Activated CD8-positive, alpha-beta T cell treated with anti-CD3 and anti-CD28 coated beads, Interleukin-2, amount 10 ng/mL, durations not matched to agents 7 days and 5 days (primary cell): ENCODE measurements at places on chromosomes 6 and 20. TPM values are rescaled to one million over a fixed set of nuclear protein-coding genes. Genes with fewer than 3 reads are reported as not detected.
A peak's percentile ranks its signal among the peaks of the same experiment; 100 is the strongest.

COL21A1 gene
- not detected for total RNA-seq

GRM1 gene
- total RNA-seq = not detected

RNF144B gene
- 1.9 TPM for total RNA-seq

SRMS gene
- not detected for total RNA-seq

DNA sequence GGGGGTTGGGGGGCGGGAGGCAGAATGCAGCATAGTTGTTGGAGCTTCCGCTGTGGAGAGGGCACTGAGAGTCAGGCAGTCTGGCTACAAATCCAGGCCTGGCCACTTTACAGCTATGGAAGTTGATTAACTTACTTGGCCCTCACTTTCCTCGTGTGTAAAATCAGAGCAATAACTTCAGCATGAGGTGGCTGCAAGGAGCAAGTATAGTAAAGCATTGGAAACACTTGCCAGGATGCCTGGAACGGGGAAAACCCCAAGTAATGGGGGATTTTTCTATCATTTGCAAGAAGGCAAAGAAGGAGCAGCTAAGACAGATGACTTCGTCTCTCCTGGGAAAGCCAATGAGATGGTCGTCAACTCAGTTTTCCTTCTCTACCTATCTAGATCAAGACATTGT is 35.8 kb downstream of the AGPAT4 start:
- no peak overlapping the region for H3K4me3 ChIP-seq
- no peak overlapping the region for H3K27ac ChIP-seq
- peaks cover 1% of the 10 kb centered on the region for H3K4me1 ChIP-seq
- H3K36me3 ChIP-seq = no peaks in the 10 kb centered on the region

DNA sequence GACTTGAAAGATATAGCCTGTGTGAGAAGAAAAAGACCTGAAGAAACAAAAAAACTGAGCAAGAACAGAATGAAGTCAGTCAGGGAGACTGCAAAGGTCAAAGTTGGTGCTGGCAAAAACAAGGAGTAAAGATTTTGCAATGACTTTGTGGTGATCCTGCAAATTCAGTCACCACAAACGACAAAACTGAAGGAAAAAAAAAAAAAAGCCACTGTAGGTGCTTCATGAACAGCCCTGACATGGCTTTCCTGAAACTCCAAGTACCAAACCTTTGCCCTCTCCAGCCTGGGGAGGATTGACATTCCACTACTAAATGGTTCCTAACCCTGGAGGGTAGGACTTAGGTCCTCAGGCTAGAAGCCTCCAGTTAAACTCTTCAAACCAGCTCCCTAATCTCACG is 114.7 kb upstream of the BEND3 start:
- H3K36me3 ChIP-seq = peaks cover 3% of the 10 kb centered on the region
- no peak for DNase-seq
- H3K4me1 ChIP-seq = no peaks in the 10 kb centered on the region
- no peak overlapping the region for H3K4me3 ChIP-seq
- no peaks in the 10 kb centered on the region for H3K27me3 ChIP-seq
- no peak overlapping the region for H3K27ac ChIP-seq

- H3K27me3 ChIP-seq = no peaks in the 10 kb centered on the region
- peak overlapping the region; percentile 42 for H3K4me3 ChIP-seq
- DNase-seq = no peak
- peaks cover 25% of the 10 kb centered on the region for H3K4me1 ChIP-seq
- peak overlapping the region; percentile 39 for H3K27ac ChIP-seq
These were observed 859 bp upstream of the RAE1 start for GRCh38 chr20:57350081-57350710.

- peaks cover 6% of the 10 kb centered on the region for H3K27me3 ChIP-seq
- peaks cover 5% of the 10 kb centered on the region for H3K36me3 ChIP-seq
- H3K27ac ChIP-seq = no peak overlapping the region
- no peak overlapping the region for H3K4me3 ChIP-seq
- H3K4me1 ChIP-seq = peaks cover 10% of the 10 kb centered on the region
These were observed 257.3 kb upstream of the SGK1 start for GRCh38 chr6:134575221-134575620.

DNA sequence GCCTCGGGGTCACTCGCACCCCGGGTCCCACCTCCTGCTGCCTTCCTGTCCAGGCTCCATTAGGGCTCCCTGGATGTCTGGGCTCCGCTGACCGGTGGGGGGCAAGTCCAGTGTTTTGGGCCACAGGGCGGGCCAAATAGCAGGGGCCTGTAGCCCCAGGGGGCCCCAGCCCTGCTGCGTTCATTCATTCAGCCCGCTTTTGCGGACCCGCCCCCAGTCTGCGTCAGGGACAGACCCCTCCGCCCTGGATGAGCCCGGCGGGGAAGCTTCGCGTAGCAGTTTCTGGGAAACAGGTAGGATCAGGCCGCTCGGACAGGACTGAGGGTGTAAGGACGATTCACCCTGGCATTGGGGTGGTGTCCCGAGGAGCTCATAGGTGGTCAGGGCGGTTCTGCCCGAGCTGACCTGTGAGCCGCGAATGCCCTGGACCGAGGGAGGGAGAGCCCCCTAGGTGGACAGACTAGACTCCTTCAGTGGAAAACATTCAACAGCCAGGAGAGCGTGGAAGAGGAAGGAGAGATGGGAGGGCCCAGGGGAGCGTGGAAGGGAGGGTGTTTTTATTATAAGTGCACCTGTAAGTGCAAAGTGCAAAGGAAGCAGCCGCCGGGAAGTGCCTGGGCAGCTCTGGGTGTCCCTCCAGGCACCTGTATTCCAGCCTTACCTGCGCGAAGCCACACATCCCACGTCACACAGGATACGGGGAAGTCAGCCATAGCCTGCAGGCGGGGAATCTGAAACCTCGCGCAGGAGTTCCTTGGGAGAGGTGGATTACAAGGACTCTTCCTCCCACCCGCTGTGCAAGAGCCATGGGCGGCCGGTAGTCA is 662 bp downstream of the ENTPD6 start:
- no peaks in the 10 kb centered on the region for H3K27me3 ChIP-seq
- no peaks in the 10 kb centered on the region for H3K36me3 ChIP-seq
- peaks cover 22% of the 10 kb centered on the region for H3K4me1 ChIP-seq
- H3K4me3 ChIP-seq = peak overlapping the region; percentile 86
- DNase-seq = peak; percentile 32

DNA sequence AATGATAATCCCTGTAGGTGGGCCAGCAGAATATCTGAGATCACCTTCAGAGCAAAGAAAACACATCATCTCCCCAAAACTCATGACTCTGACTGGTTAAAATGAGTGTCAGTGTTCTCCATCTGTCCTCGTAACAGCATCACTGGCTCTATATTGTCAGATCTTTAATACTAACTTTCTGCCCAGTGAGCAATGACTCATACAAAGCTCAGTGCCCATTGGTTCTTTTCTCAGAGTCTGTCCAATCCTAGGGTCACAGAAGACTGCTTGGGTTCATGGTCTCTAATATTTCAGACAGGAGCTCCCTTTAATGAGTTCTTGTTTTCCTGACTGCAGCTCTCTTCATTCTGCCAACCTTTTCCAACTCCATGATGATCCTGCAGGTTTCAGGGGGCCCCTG is 36.4 kb downstream of the HLA-DPB1 start:
- DNase-seq = peak; percentile 44
- H3K4me1 ChIP-seq = peaks cover 10% of the 10 kb centered on the region
- no peak overlapping the region for H3K27ac ChIP-seq
- H3K4me3 ChIP-seq = no peak overlapping the region
- peaks cover 74% of the 10 kb centered on the region for H3K27me3 ChIP-seq

DNA sequence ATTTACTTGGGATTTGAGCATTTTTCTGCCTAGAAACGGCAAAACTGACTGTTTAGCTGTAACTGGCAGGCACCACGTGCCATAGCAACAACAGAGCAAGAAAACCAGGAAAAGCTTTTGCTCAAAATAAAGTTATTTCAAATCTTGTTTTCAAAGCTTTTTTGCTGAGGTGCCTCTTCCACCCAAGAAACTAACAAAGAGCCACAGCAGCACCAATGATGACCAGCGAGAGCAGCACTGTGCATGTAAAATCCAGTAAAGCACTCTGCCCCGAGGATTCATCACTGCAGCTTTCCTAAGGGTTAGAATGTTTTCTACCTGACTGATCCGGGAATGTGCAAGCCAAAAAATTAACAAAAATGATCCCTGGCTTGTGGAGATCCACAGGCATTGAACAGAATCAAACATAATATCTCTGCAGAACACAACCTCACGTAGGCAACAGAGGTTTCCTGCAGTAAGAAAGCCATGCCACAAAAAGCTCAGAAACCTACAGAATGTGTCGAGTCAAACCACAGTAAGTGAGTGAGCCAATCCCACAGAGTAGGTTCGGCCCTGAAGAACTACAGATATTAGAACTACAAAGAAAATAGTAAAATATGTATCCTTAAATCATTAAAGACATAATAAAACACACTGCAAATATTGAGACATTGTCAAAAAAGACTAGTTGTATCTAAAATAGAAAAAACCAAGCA is 7.4 kb upstream of the ULBP3 start:
- peak; percentile 37 for DNase-seq
- no peaks in the 10 kb centered on the region for H3K36me3 ChIP-seq
- peaks cover 31% of the 10 kb centered on the region for H3K27me3 ChIP-seq
- no peak overlapping the region for H3K4me3 ChIP-seq

GRCh38 chr6:29792123-29793035 is 35.2 kb upstream of the HLA-G start:
- peaks cover 5% of the 10 kb centered on the region for H3K36me3 ChIP-seq
- no peak overlapping the region for H3K27ac ChIP-seq
- DNase-seq = peak; percentile 67
- peaks cover 15% of the 10 kb centered on the region for H3K4me1 ChIP-seq
- peaks cover 65% of the 10 kb centered on the region for H3K27me3 ChIP-seq
- peak overlapping the region; percentile 70 for H3K4me3 ChIP-seq

DNA sequence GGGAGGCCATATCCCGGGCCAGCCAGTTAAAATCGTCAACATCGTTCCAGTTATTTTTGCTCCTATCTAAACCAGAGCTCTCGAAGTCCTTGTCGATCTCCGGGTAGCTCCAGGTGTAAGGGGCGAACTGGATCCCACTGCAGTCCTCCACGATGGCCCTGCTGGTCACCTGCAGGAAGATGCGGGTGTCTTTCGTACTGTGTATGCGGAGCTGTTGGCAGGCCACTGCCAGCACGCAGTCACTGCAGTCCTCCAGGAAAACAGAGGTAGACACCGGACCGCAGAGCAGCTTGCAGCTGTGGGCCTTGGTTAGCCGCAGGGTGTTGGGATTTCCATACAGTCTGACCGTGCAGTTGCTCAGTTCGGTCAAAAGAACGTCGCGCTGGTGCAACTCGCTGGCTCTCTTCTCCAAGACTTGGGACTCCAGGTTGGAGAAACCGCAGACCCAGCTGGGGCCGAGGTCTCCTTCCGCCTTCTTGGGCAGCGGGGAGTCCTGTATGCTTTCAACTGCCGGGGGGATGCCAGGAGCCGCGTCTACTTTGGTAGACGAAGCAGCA is 742 bp downstream of the TBCC start:
- peaks cover 24% of the 10 kb centered on the region for H3K36me3 ChIP-seq
- DNase-seq = peak; percentile 55
- H3K4me3 ChIP-seq = peak overlapping the region; percentile 100
- peak overlapping the region; percentile 100 for H3K27ac ChIP-seq

DNA sequence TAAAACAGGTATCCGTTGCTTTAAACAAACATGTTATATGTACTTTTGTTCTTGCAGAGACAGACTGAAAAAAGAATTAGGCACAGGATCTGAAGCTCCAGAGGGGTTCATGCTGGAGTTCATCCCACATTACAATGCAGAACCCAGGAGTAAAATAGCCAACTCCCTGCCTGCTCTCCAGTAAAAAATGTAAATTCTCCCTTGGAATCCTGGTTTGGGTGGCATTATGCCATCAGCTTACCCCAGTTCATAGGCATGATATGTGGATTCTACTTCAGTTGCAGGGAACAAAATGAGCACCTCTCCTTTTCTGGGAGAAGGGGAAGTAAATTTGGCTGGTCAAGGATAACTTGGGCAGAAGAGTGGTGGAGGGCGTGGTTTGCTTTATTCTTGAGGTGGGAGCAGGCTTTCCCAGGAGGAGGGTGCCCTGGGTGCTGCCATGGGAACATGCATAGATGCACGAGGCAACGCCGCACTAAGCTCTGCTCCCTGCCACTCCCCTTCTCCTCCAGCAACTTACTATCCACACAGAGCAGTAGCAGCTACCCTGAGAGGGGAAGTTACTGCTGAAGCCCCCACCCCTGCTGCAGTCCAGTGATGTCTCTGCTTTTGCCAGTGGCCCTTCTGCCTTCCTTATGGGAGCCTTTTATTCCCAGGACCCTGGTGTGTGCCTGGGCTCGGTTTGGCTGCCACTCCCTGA is 71.6 kb upstream of the GLP1R start:
- H3K4me1 ChIP-seq = no peaks in the 10 kb centered on the region
- no peak for DNase-seq
- peaks cover 30% of the 10 kb centered on the region for H3K27me3 ChIP-seq
- no peak overlapping the region for H3K4me3 ChIP-seq
- no peaks in the 10 kb centered on the region for H3K36me3 ChIP-seq

DNA sequence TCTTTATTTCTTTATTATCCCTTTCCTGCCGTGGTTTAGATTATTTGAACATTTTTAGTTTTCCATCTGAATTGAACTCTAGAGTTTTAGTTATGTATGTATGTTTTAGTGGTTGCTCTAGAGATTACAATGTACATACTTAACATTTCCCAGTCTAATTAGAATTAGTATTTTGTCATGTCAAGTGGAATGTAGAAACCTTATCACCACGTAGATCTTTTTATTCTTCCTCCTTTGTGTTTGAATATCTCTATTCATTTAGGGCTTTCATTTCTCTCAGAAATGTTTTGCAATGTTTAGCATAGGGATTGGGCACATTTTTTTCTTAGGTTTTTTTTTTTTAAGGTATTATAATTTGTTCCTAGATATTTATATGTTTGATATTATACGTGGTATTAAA is 73.1 kb upstream of the EZR start:
- no peaks in the 10 kb centered on the region for H3K27me3 ChIP-seq
- no peaks in the 10 kb centered on the region for H3K4me1 ChIP-seq
- H3K4me3 ChIP-seq = no peak overlapping the region
- H3K36me3 ChIP-seq = no peaks in the 10 kb centered on the region
- H3K27ac ChIP-seq = no peak overlapping the region
- DNase-seq = no peak

GRCh38 chr20:62805155-62805710 is 598 bp downstream of the OGFR start:
- H3K27me3 ChIP-seq = no peaks in the 10 kb centered on the region
- DNase-seq = no peak
- H3K36me3 ChIP-seq = peaks cover 26% of the 10 kb centered on the region
- peaks cover 35% of the 10 kb centered on the region for H3K4me1 ChIP-seq

DNA sequence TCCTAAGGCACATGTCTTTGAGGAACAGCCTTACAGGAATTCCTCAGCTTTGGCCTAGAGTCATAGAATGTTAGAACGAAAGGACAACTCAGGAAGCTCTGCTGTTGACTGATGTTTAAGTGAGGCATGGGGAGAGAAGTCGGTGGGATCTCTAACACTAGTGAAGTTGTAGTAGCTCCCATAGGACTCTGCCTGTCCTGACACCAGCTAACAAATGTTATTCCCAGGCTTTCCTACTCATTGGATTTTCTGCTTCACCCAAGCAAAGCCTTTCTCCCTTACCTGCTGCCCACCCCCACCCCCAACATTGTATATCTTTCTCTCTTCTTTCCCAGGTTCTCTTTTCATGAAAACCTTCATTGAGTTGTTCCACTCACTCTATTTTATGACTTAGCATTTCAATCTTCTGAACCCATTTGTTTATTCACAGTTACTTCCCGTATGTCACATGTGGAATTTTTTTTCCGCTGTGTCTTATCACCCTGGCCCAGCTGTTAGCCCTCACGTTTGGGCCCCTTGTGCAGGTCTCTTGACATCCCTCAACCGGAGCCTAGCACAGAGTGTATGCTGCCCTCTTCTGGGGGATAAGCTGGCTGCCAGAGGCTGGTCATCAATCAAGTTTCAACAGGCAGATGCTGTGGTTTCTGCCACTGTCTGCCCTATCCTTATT is 39.2 kb upstream of the RNF8 start:
- H3K4me3 ChIP-seq = no peak overlapping the region
- H3K27ac ChIP-seq = no peak overlapping the region
- H3K27me3 ChIP-seq = no peaks in the 10 kb centered on the region
- peak; percentile 71 for DNase-seq
- peaks cover 20% of the 10 kb centered on the region for H3K4me1 ChIP-seq
- H3K36me3 ChIP-seq = peaks cover 15% of the 10 kb centered on the region
